ENCODE measurements at places on chromosomes 5 and 9. TPM values are rescaled to one million over a fixed set of nuclear protein-coding genes. Genes with fewer than 3 reads are reported as not detected.

DNA sequence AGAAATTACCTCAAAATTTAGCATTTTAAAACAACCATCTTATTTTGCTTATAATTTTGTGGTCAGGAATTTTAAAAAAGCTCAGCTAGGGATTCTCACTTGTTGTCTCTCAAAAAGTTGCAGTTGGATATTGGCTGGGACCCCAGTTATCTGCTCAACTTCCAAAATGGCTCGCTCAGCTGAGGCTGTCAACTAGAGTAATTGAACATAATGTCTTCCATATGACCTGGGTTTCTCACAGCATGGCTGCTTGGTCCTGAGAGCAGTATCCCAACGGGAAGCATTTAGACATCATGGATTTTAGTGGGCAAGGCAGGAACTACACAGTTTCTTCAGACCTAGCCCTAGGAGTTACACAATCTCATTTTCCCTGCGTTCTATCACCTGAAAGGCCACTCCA lies 63.6 kb upstream of the SPEF2 start:
- DNase-seq: no peak

- no peak for DNase-seq
Measured at GRCh38 chr5:174649391-174649790, 75.0 kb upstream of the MSX2 start.

IL7R gene
- total RNA-seq: 7.3 TPM

DNA sequence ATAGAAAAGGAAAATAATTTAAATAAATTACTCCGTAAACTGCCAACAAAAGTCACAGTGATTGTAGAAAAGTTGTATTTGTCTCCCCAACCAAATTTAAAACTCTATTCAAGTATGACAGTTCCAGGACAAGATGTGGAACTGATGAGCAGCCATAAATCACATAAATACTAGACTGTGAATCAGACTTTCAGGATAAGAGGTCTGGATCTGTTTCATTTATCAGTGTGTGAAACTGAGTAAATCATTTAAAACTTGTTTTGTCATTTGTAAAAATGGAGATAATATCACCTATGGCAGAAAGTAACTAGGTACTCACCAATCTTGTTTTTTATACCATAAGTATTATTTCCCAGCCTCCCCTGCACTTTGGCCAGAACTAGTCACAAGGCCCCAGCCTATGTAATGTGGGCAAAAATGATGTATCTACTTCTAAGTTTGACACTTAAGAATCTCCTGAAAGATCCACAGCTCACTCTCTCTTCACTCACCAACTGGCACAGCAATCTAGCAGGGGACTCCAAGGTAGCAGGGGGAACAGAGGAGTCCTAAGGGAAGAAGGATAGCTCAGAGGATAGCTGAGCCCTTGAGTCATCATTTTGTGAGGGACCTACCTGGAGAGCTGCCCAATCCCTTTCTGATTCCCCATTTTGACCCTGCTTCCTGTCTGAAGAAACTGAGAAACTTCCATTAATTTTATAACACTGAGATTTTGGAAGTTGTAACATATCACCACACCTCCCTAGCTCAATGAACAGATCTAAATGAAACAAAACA lies 31.6 kb downstream of the TMEM161B start:
- DNase-seq: peak; percentile 9

DNA sequence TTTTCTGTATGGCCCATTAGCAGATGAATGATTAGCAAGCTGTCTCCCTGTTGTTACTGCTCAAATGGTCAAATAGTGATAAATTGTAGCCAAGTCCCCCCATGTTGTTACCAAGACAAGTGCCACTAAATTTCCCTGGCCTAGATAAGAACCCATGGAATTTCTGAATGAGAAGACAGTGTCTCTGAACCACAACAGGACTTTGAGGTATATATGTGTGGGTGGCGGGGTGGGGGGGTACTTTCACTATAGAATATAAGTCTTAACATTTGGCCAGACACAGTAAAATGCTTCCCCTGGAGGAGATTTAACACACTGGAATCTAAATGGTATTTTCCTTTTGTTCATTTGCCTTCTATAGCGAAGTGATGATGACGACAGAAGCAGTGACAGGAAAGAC lies 28.7 kb downstream of the XPA start:
- no peak for DNase-seq

- no peak for DNase-seq
Measured at GRCh38 chr9:113589407-113589806, 125.9 kb downstream of the RGS3 start.

NME5 gene
- 0.17 TPM for total RNA-seq

SARDH gene
- 52.5 TPM for total RNA-seq

DNA sequence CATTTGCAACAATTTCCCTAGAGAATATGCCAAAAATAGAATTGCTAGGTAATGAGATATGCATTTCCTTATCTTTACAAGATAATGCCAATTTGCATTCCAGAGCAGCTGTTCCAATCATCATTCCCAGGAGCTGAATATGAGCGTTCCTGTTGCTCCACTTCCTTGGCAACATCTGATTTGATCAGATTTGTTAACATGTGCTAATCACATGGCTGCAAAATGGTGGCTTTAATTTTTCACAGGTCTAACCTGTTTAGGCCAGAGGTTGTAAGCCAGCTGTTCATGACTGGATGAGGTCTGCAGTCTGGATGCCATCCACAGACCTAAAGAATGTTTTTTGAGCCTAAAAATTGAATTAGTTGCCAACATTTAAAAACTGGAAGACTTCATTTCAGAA lies 220.7 kb upstream of the IL12B start:
- DNase-seq: peak; percentile 55

TNIP1 gene
- total RNA-seq: 186 TPM
